ENCODE measurements at places on chromosomes 2 and 18. TPM values are rescaled to one million over a fixed set of nuclear protein-coding genes. Genes with fewer than 3 reads are reported as not detected.

The FOXD4L1 gene
- polyA plus RNA-seq: 0.17 TPM

The C18orf32 gene
- 28.3 TPM for polyA plus RNA-seq

The CELF4 gene
- 2.2 TPM for polyA plus RNA-seq

The MOCOS gene
- polyA plus RNA-seq: 1.7 TPM

The ARHGAP28 gene
- 72.0 TPM for polyA plus RNA-seq
